Smooth muscle cell of the brain vasculature (primary cell): ENCODE measurements at places on chromosomes 16 and 17.

DNA sequence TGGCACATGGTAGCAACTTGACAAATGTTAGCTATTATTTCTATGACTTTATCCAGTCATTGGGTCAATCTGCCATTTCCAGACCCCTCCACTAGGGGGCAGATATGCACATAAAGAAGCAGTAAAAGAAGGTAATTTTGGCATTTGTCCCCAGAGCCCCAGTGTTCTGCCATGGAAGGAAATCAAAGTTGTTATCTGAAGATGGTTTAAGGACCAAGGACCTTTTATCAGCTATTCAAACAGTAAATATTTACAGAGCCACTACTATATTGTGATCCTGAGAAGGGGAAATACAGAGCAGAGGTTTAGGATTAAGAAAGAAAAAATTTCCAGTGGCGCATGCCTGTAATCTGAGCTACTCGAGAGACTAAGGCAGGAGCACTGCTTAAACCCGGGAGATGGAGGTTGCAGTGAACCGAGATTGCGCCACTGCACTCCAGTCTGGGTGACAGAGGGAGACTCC lies 20.0 kb downstream of the TRAF4 start:
- DNase-seq, result no peak

DNA sequence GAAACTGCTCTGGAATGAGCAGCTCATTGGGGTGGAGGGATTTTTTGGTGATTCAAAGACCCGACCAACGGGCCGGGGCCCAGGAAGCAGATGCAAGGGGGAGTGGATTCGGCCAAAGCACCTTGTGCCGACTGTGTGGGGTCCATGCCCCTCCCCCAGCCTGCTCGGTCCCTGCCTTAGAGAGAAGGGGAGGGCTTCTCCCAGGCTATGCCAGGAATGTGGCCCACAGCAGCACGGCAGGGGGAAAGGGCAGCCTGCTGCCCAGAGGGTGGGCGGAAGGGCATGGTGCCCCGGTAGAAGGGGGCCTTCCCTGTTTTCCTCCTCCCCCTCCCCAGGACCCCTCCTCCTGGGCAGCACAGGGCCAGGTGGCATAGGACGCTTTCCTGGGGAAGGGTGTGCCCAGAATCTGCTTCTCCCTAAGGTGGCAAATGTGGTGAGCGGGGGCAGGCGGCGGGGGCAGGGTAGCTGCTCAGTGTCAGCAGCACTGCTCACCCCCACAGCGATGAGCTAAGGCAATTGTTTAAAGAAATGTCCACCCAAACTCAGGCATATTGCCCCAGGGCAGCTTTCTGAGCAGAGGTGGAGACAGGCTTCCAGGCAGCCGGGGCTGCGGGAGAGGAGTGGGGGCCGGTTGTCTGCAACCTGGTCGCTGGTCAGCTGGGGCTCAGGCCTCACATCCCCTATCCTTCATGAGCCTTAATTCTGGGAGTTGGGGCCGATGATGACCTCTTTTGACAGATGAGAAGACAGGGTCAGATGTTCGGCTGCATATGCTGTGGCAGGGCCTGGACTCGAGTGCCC lies 33.9 kb upstream of the MLKL start:
- DNase-seq, result no peak

DNA sequence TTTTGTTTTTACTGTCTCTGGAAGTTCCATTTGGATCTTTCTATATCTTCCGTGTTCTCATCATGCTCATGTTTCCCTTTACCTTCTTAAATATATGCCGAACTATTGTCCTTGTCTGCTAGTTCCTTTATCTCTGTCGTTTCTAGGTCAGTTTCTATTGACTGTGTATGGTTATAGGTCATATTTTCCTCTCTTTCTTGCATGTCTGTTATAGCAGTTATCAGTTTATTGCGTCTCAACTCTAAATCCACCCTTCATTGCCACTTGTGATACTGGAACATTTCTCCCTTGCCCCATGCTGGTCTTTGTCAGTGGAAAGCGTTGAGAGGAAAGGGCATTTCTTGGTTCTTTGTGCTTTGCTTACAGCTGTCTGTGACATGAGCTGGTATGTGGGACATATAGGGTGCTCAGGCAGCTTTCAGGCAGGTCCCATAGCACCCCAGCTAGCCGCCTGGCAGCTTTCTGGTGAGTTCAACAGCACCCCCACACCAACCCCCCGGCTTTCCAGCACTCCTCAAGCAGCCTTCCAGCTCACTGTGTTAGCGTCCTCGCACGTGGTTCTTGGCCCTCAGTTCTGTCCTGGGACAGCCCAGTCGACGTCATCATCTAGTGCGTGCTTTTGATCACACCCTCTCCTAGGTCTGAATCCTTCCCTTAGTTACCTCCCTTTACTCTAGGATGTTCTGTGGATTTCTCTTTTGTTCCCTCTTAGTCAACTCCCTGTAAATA lies 15.4 kb upstream of the DNASE1 start:
- no peak for DNase-seq

- DNase-seq, result no peak
Observed at GRCh38 chr16:89737341-89738071, 16.2 kb downstream of the ZNF276 start.
